ENCODE measurements at places on chromosomes 16 and 17.

- DNase-seq = no peak
Observed at GRCh38 chr17:40023590-40024292, 8.5 kb downstream of the CSF3 start.

DNA sequence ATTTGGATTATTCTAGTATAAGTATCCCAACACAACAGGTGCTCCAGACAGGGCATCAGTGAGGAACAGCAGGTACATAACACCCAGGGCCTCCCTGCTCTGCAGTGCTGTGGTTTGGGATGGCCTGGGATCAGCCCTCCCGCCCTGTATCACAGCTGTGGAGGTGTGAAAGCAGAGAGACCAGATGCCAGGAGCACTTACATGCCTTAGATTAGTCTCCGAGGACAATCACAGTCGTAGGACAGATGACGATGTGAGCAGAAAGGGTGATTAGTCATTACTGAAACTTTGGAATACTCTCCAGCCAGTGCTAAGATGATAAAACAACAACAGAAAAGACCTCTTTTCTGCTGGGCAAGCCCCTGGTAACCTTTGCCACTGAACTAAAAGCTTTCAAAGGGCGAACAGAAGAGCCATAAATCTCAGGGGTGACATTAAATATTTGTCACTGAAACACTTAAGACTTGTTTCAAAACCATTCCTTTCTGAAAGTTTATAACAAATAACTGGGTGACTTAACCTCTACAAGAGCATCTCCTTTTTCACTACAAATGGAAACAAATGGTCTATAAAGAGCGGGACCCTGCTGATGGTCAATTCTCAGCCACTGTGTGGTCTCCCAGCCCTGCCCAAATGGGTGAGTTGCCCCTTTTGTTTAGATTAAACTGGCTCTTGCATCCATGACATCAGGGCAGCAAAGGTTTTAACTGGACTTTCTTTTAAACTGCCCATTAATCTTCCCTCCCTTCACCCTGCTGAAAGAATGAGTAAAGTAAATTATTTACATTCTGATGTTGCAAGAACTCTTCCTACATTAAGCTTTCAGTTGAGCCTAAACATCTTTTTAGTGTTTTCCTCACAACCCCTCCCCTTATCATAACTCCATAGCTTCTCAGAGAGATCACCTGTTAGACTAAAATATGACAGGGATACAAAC lies 183.1 kb upstream of the COX10 start:
- DNase-seq = no peak

DNA sequence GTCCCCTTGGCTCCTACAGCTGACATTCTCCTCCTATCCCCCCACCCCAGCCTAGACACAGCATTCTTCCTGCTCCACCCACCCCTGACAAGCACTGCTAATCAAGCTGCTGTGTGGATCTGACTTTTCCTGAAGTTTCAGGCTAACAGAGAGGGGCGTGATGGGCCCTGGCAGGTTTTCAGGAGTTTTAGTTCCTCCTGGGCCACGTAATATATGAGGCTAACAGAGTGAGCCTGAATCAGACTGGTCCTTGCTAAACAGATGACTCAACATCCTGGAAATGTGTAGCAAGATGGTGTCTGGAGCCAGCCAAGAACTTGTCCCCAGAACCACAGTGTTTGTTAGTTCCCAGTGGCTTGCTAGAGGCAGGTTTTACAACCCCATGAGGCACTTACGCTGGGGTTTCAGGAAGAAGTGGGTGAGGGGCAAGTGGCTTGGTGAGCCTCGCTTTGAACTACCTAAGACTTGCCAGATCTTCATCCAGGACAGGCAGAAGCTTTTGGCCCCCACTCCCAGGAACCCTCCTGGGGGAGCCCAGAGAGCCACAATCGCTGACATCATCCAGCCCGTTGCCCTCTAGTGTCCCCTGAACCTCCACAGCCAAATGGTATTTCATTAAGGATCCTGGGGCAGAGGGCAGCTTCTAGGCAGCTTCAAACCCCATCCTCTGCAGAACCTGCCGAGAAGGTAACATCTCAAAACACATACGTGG lies 15.9 kb downstream of the TMEM92 start:
- DNase-seq = peak; percentile 37

DNA sequence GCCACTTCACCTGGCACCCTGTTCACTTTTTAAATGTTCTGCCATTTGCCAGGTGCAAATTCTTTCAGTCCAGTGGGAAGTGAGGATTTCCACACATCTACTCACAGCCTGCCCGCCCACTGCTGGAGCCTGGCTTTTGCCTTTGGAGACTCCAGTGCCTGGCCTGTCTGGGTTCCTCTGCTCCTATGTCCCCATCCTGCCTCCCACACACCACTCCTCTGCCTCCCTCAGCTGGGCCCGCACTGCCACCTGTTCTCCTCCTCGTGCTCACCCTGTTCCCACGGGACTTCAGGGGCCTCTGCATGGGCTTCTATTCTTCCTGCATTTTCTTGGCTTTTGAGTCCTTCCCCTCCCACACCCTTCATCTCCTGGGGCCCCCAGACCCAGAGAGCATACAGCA lies 7.9 kb upstream of the NDRG4 start:
- DNase-seq = no peak

DNA sequence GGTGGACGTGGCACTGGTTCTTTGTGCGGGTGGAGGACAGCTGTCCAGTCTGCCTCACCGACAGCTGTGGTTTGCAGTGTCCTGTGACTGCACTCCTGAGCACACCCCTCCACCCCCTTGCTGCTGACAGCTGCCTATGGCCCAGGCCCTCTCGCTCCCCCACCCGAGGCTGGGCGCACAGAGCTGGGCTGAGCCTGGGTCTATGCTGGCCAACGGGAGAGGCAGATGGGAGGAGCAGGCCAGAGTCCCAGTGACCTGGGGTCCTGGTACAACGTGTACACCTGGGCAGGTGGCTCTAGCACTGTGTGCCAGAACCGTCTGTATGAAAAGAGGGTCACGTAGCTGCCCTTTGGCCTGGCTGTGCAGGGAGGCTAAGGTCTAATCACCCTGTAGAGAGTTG lies 30.5 kb downstream of the BAIAP2 start:
- DNase-seq = no peak

- no peak for DNase-seq
Observed at GRCh38 chr17:5942687-5943086, 127.5 kb upstream of the WSCD1 start.

DNA sequence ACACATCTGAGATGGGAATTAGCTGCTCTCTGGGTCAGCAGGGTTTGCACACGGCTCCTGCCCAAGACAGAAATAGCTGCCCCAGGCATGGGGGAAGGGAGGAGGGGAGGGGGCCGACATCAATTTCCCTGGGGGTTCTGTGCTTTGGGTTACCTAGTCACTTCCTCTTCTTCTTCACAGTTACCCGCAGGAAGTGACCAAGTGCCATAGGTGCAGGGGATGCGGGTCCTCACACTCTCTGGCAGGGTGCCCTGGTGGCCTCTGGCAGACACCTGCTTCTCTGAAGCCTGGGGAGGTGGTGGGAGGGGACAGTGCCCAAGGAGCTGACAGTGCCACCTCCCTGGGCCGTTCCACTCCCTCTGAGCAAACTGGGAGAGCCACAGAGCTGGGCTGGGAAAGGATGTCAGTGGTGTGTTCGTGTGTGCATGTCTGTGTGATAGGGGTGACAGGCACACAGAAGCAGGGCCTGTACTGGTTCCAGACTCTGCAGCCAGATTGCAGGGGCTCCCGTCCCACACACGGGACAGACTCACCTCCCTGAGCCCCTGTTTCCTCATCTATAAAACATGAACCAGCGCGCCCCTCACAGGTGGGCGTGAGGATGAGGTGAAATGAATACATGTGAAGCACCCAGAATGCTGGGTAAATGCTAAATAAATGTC lies 18.2 kb downstream of the SCN4A start:
- DNase-seq = peak; percentile 62

Data from CD8-positive, alpha-beta T cell (primary cell).